Gastrocnemius medialis (tissue), 4 donors: ENCODE measurements at places on chromosomes 12 and 14.

GRCh38 chr12:79326222-79326621, 364.5 kb downstream of the PAWR start:
- DNase-seq: no peak

DNA sequence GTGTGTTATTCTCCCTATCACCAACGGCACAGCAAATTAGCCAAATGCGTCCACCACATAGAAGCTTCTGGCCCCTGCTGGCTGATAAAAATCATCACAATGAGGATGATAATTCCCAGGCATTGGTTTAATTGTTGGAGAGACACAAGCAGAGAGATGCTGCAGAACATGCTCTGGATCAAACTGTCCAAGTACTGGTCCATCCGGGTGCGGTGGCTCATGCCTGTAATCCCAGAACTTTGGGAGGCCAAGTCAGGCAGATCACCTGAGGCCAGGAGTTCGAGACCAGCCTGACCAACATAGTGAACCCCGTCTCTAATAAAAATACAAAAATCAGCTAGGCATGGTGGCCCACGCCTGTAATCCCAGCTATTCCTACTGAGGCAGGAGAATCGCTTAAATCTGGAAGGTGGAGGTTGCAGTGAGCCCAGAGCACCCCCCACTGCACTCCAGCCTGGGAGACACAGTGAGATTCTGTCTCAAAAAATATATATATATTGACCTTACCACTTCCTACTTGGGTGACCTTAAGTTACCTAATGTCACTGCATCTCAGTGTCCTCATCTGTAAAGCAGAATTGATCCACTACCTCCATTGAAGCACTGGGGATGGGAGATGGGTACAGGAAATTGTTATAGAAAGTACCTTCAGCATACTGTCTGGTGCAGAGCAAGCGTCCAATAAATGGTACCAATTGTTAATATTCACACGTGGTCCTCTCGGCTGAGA, 83.7 kb upstream of the EGLN3 start:
- DNase-seq: no peak

DNA sequence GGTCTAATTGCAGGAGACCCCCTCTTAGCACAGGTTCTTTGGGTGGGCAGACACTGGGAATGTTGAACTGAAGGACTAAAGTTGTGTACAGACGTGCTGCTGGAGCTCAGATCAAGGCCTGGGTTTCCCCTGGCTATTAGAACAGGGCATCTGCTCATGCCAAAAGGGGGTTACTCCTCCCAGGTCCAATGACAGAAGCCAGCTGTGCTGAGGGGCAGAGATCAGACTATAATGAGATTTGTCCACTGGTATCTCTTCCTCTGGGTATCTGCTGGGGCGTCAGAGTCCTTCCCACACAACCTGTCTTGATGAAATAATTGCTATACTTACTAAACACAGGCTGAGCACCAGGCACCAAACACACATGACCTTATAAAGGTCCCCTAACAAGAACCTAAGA, 42.6 kb downstream of the LTBP2 start:
- no peak for DNase-seq

DNA sequence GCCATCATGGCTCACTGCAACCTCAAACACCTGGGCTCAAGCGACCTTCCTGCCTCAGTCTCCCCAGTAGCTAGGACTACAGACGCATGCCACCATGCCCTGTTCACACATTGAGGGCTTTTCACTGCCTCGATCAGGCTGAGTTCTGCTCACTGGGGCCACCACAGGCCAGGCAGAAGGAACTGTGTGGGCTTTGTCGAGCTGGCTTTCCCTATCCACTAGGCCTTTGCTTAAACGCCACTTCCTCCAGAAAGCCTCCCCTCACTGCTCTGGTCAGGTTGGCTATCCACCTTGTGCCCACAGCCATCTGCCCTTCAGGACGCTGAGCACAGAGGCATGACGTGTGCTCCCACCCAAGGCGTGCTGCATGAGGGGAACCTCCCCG, 45.2 kb downstream of the MLXIP start:
- DNase-seq: no peak

DNA sequence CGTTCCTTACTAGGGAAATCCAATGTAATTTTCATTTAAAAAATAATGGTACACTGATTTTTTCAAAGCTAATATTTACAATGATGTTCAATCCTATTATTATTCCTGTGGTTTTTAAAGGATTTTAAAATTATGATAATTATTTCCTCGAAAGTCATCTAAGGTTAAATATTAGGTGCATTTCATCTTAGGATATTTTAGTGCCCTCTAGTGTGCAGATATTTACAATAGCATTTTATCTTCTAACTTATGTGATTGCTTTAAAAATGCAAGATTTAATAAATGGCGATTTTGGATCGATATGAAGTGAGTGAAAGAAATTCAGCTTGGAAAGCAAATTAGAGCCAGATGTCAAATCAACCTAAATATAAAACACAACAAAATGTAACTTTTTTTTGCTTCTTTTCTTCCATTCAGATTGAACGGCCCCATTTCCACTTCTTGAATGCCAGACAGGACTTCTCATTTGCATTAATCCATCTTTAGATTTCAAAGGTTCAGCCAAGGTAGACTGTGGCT, 293.5 kb downstream of the SLC6A15 start:
- DNase-seq: no peak

DNA sequence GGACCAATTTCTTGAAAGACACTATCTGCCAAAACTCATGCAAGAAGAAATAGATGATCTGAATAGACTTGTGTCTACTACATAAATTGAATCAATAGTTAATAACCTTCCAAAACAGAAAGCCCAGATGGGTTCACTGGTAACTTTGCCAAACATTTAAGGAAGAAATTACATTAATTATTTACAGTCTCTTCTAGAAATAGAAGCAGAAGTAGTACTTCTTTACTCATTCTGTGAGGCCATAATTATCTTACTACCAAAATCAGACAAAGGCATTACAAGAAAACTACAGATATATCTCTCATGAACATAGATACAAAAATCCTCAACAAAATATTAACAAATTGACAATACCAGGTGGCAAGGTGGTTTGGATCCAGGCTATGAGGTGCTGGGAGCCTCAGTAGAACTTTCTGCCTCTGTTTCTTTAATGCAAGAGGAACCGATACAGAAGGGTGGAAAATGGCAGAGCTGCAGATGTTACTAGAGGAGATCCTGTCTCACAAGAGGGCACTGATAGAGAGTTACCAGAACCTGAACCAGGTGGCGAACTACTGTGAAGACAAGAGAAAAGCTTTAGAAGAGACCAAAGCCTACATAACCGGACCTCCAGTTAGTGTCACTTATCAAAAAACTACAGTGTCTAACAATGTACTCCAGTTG, 33.7 kb upstream of the KTN1 start:
- no peak for DNase-seq

DNA sequence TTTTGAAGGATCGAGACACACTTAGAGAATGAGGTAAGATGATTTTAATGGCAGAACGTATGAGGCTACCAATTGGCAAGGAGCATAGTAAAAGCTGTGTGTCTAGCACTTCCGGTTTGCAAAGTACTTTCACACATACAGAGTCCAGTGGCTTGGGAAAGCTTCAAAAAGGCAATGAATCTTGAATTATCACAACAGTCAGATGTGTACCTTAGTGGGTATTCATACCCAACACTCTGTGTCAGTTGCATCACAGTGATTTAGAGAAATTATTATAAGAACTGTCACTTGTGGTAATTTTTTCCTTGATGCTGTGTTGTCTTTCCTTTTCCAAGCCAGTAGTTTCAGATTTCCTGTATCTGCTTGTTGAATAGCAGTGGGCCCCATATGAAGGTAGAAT, 424.1 kb downstream of the PCNX1 start:
- DNase-seq: no peak

GRCh38 chr12:99771659-99772058, 124.1 kb downstream of the GARIN6 start:
- DNase-seq: no peak

- DNase-seq: no peak
Observed at GRCh38 chr14:29815016-29815674, 112.5 kb downstream of the PRKD1 start.
